ENCODE measurements at places on chromosomes 11 and 22.

- DNase-seq: no peak
Measured at GRCh38 chr11:123061403-123062157, at the start of gene HSPA8. Gene HSPA8 (minus strand): TSS chr11:123062136. CDS start chr11:123061324, 812 bp downstream.

- DNase-seq: no peak
Measured at GRCh38 chr11:36240173-36240572, 49.1 kb downstream of the COMMD9 start.

DNA sequence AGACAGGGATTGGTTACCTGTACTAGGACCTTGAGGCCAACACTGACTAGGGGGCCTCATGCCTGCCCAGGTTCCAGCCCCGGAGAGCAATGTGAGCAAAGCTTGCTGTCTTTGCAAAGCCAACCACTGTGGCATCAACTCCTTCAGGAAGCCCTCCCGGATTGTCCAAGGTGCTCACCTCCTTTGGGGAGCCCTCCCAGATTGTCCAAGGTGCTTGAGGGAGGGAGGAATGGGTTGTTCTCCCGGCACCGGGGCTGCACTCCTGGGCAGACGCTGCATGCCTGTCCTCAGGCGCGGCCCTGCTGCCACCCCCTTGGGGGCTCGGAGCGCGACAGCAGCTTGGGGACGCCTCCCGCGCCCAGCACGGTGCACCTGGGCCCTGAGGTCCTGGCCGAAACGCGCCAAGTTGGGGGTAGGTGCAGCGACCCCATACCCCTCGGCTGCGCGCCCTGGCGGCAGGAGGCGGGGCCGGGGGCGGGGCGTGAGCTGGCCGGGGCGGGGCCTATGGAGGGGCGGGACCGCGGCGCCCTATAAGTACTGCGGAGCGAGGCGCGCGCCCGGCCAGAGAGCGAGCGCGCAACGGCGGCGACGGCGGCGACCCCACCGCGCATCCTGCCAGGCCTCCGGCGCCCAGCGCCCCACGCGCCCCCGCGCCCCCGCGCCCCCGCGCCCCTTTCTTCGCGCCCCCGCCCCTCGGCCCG, at the start of gene CD81:
TSS of gene CD81 (plus strand) at position 560 of the 701 bp plus-strand sequence. CDS start 240 bp downstream, outside the sequence.
- DNase-seq: no peak

- DNase-seq: no peak
Measured at GRCh38 chr11:27886857-27887256, 186.6 kb upstream of the BDNF start.

DNA sequence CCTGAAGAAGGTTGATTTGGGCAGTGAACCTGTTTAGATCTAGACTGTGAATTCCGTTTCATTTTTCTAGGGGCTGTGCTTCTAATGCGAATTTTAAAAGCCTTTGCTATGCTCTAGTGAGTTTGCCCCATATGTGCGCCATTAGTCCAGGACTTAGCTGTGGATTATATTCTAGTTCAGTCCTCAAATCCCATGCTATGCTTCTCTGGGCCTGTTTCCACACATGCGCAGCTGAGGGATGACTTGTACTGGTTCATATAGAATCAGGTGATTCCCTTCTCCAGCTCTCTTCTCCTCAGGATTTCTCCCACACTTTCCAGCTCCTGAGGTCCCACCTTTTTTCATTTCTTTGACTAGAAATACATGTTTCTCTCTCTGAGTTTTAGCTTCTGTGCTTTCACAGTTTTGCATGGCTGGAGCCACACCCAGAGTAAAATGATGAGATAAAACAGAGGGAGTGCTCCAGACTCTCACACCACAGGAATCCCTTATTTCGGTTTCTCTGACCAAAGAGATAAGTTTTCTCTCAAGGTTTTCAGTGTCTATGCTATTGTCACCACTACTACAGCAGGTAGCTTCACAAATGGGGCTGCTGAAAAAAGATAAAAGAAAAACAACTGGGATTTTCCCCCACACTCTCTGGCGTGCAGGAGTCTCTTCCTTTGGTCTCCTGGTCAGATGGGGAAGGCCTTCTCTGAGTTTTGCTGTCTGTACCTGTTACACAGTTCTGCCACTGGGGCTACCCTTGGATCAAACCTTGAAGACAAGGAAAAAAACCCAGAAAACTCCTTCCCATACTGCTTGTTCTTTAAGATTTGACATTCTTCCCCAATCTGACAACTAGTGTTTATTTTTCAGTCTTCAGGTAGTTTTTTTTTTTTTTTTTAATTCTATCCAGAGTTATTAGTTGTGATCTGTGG, 96.2 kb upstream of the TEAD1 start:
- DNase-seq: no peak

DNA sequence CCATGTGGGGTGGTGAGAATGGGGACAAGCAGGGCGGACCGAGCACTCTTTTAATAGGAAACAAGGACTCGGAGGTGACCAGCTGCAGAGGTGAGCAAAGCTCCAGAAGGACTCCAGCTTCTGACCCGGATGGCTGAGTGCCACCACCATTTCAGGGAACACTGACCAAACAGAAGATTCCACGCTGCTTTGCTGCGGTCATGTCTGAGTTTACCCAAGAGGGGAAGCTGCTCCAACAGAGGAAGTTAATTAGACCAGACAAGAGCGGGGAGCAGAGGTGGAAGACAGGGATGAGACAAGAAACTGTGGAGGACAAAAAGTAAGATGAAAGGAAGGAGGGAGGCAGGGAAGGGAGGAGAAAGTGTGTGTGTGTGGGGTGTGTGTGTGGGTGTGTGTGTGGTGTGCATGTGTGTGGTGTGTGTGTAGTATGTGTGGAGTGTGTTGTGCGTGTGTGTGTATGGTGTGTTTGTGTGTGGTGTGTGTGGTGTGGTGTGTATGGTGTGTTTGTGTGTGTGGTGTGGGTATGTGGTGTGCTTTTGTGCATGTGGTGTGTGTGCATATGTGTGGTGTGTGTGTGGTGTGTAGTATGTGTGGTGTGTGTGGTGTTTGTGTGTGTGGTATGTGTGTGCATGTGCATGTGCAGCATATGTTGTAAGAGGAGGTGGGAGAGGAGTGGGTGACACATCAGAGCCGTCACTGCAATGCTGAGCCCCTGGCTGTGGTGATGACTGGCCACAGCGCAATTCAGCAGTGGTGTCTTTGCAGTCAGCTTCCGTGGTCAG, 82.2 kb upstream of the AKIP1 start:
- DNase-seq: no peak

DNA sequence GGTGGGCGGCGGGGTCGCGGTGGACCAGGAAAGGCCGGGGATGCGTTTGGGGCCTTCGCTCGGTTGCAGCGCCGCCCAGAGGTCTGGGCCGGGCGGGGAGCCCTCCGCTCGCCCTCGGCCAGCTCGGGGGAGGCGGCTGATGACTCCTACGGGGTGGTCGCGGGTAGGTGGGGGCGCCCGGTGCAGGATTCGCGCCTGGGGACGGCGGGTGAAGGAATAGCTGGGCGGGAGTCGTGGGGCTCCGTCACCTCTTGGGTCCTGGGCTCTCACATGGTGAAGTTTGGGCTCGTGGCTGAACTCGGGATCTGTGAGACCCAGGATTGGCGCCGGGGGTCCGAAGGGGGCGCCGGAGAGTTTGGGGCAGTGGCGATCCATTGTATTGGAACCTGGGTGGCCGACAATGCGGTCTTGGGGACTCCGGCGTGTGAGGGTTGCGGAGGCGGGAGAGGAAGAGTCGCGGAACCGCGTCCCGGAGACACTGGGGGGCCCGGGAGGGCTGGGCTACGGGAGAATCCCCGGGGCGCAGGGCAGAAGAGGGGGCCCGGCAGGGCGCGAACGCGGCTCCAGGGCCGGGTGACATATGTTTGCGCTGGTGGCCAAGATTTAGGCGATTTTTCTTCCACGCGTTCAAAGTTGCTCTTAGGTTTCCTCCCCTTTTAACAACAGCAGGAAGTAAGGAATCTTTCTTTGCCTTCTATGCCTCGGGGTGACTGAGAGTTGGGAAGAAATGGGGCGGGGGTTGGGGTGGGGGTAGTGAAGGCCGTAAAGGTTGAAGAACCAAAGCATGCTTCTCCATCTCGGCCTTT, 935 bp downstream of the QSER1 start:
- no peak for DNase-seq

DNA sequence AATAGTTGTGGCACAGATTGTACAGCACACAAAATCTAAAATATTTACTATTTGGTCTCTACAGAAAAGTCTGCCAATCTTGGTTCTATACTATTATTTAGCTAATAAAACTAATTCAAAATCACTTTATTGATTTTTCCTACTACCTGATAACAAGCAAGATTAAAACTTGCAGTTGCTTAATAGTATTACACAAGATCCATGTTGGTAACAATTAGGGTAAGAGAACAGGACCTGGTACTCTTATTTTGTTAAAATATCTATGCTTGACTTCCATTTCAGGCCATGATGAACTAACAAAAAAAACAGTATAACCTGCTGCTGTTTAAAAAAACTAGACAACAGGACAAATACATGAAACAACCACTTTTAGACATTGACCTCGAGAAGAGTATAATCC, 52.4 kb downstream of the CWF19L2 start:
- DNase-seq: no peak

GRCh38 chr11:60633645-60634044, 65.8 kb upstream of the MS4A8 start:
- no peak for DNase-seq

- no peak for DNase-seq
Measured at GRCh38 chr11:102966011-102966410, 10.5 kb upstream of the MMP13 start.

DNA sequence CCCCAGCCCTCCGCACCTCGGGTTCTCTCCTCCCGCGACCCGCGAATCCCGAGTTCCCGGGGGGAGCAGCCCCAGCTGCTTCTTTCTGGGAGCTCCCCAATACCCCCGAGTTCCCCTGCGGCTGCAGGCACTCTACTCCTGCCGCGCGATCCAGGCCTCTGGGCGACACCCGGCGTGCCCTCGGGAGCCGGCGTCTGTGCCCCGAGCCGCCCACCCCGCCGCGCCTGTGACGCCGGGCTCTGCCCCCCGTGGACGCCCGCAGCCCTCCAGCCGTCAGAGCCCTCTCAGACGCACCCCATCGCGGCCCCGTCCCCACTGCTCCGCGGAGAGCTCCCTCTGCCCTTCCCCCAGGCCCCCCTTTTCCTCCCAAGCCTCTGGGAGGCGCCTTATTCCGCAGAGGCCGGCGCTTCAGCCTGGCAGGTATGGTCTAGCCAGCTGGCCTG, 422 bp downstream of the GLB1L2 start:
- DNase-seq: no peak

- no peak for DNase-seq
Measured at GRCh38 chr11:124075841-124076651, 34.9 kb upstream of the OR10G7 start.

DNA sequence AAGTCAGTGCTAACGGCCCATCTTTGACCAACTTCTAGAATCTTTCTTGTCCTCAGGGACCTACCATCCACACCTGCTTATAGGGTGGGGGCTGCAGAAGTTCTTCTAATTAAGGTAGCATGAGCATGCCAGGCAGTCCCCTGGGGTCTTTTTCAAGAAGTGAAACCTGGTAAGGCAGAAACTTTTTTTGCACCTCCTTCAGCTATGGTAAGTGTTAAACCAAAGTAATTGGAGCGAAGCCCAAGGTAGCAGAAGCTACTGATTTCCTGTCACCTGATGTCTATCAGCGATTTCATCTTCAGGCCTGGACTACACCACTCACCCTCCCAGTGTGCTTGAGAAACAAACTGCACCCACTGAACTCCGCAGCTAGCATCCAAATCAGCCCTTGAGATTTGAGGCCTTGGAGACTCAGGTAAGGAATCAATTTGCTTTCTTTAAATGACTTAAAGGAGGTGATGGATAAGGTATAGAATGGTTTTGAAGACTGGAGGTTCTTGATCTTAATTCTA, at the start of gene MS4A1:
TSS of gene MS4A1 (plus strand) at position 317 of the 512 bp plus-strand sequence. CDS start 6,528 bp downstream, outside the sequence.
- DNase-seq: no peak

GRCh38 chr22:38049812-38050619, 7.2 kb upstream of the PICK1 start:
- DNase-seq: no peak

- no peak for DNase-seq
Measured at GRCh38 chr11:15849257-15849656, 507.1 kb downstream of the SOX6 start.

Data from vagina (tissue), 2 donors.